Inflammatory macrophage (primary cell): ENCODE measurements at places on chromosomes 1 and 21.

DNA sequence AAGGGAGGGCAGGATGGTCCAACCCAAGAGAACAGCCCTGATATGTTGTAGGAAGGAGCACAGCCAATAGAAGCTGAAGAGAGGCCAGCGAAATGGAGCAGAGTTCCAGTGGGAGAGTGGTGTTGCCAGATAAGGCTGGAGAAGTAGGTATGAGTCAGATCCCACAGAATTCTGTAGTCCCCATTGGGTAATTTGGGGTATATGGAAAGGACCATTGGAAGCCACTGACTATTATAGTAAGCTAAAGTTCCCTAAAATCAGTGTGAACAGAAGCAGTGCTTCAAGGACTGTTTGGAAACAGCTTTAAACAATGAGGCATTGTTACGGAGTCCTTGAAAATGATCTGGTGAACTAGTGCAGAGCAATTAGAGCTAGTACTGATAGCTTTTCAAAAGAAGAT is 63.0 kb downstream of the DISP1 start:
- no peak for DNase-seq

DNA sequence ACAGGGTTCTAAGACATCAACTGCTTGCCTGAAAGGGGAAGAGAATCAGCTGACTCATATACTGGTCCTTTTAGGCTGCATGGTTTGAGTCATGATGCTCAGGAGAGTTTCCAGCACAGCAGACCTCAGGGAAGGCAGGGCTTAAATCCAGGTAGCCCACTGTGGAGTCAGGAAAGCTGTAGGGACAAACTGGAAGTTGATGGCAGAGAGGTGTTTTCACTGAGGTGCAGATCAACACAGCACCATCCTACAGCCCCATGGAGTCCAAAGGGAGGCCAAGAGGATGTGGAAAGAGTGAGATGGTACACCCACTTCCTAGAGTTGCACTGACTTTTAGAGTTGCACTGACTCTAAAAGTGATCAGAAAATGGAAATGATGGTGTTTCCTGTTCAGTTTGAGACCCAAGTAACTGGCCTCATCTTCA is 252.4 kb upstream of the DUSP10 start:
- peak; percentile 69 for DNase-seq

DNA sequence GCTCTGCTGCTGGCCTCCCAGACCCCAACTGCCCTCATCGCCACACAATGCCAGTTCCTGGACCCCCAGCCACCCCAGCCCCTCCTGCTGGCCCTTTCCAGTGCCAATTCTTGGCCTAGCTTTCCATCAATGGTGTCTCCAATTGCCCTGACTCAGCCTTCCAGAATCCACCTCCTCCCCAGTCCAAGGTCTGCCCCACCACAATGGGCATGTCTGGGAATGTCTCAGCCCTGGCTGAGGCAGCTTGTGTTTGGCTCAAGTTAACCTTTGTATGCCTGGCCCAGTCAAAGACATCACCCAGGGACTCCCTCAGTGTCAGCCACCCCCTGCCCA is 16.4 kb downstream of the ALDH4A1 start:
- DNase-seq: no peak

GRCh38 chr1:198024782-198025181 is 107.6 kb downstream of the LHX9 start:
- DNase-seq: no peak

- DNase-seq: no peak
These were observed 34.2 kb downstream of the KCNQ4 start for GRCh38 chr1:40817791-40818263.

DNA sequence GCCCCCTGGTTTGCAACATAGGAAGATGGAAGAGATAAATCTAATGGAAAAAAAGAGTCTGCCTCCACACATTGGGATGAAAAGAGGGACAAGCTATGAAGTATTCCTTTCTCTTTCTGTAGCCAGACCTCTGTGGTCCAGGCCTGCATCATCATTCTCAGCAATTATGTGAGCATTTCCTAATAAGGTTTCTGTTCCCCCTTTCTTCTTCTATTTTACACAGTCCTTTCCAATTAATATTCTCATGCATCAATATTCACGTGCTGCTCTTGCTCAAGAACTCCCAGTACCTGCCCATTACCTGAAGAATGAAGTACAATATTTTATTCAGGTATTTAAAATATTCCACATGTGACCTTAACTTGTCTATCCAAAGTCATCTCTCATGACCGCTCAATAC is 8.2 kb upstream of the SLC30A1 start:
- peak; percentile 36 for DNase-seq

DNA sequence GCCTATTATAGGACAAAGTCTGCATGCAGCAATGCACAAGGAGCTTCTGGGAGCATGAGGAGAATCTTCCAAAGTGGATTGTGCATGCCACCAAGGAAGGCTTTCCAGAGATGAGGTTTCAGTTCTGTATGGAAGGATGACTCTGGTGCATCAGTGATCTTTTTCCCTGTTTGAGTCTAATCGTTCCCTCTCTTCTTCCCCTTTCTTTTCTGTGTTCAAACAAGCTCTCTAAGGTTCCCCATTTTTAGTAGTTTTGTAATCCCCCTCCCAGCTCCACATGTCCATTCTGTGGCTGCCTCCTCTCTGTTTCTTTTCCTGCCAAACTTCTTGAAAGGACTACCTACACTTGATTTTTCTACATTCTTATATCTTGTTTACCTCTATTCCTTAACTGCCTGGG is 43.3 kb upstream of the USP25 start:
- peak; percentile 88 for DNase-seq

- DNase-seq: no peak
These were observed 53.3 kb downstream of the SIK1 start for GRCh38 chr21:43373362-43374227.
